Inflammatory macrophage treated with lipopolysaccharide for 4 hours (primary cell): ENCODE measurements at places on chromosomes 5 and 9.

DNA sequence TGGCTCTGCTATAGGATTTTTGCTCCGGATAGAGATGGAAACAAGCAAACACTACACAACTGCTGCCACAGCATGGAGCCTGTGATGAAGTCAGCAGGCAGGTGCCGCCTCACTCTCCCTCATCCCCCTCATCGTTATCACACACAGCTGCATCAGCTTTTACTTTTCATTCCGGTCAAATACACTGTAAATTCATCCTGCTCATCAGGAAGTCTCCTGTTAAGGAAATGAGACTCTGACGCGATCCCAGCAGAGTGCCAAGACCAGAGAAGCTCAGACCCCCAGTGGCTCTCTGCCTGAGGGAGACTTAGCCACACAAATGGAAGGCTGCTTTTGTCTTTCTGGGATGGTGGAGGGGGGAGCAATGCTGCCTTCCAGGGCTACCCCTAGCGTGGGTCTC is 270.2 kb downstream of the ELAVL2 start:
- no peak for DNase-seq

DNA sequence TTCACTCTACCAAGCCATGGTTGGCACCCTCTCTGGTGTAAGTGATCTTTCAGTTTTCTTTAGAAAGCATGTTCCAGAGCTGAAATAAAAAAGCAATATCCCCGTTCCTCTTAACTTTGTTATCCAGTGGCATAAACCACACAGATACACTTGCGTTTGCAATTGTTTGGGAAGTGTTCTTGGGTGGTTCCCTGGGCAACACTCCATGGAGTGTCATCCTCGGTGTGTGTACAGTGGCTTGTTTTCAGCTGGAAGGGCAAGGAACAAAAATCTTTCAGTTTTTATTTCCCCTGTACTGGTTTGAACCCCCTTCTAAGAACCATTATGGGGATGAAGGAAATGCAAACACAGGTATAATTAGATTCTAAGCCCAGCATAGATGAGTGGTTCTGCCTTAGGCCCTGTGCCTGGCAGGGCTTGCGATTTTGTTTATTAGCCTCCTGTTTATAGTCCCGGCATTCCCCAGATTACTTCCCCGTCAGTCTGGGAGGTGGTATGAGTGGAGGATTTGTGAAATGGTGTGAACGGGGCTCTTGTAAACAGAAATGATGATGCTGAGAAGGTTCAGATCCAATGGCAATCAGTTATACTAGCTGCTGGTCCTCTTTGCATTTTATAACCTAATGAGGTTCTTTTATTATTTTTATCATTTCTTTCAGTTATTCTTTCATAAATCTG is 76.0 kb upstream of the CD180 start:
- DNase-seq: no peak

GRCh38 chr9:27482709-27483108 is 41.4 kb upstream of the IFNK start:
- DNase-seq: no peak

GRCh38 chr5:163544836-163545235 is 39.4 kb downstream of the MAT2B start:
- DNase-seq: no peak

DNA sequence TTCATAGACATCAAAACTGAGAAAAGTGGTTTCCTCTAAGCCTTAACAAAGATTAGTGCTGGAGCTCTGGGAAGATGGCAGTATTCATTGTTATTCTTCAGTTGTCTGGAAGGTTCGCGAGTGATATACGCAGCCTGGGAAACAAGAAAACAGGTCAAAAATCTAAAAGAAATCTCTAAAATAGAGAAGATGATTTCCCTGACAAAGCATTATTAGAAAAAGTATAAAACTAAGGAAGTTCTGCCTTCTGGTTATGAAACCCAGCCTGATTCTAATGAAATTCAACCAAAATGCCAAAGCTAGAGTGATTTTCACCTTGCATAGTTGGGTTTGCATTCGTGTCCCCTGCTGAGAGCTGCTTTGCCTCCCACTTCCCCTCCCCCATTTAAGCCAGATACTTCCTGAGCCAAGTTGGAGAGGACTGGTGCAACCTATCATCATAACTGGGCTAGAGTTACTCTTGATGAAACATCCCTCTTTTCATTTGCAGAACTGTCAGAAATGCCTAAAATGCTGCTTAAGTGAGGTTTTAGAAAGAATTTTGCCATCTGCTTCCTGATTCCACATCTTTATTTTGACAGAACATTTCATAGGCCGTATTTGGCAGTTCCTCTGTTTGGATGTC is 48.4 kb downstream of the NDFIP1 start:
- DNase-seq: peak; percentile 16
